ENCODE measurements at places on chromosomes 1 and 21. TPM values are rescaled to one million over a fixed set of nuclear protein-coding genes. Genes with fewer than 3 reads are reported as not detected.
A peak's percentile ranks its signal among the peaks of the same experiment; 100 is the strongest.

- H3K27me3 ChIP-seq: no peaks in the 10 kb centered on the region
- H3K4me3 ChIP-seq: no peak overlapping the region
- DNase-seq: no peak
These were observed 41.8 kb downstream of the ATP2B4 start for GRCh38 chr1:203668401-203668800.

GRCh38 chr1:115560027-115560426 lies 81.7 kb upstream of the VANGL1 start:
- no peak for DNase-seq
- no peaks in the 10 kb centered on the region for H3K27me3 ChIP-seq
- H3K4me1 ChIP-seq: no peaks in the 10 kb centered on the region
- H3K36me3 ChIP-seq: no peaks in the 10 kb centered on the region
- H3K4me3 ChIP-seq: no peak overlapping the region
- H3K27ac ChIP-seq: no peak overlapping the region

- DNase-seq: no peak
- no peak overlapping the region for H3K4me3 ChIP-seq
- no peak overlapping the region for H3K27ac ChIP-seq
- no peaks in the 10 kb centered on the region for H3K27me3 ChIP-seq
These were observed 165.3 kb downstream of the COL24A1 start for GRCh38 chr1:85991261-85991660.

- no peak overlapping the region for H3K27ac ChIP-seq
- H3K27me3 ChIP-seq: no peaks in the 10 kb centered on the region
- no peaks in the 10 kb centered on the region for H3K4me1 ChIP-seq
- H3K4me3 ChIP-seq: no peak overlapping the region
- no peaks in the 10 kb centered on the region for H3K36me3 ChIP-seq
- DNase-seq: no peak
These were observed 74.3 kb upstream of the MORC3 start for GRCh38 chr21:36245649-36246048.

GRCh38 chr1:66334318-66334717 lies 199.6 kb upstream of the SGIP1 start:
- H3K4me3 ChIP-seq: peak overlapping the region; percentile 43
- no peaks in the 10 kb centered on the region for H3K27me3 ChIP-seq
- no peak for DNase-seq

- peak; percentile 37 for DNase-seq
- H3K27ac ChIP-seq: no peak overlapping the region
- peaks cover 16% of the 10 kb centered on the region for H3K36me3 ChIP-seq
- H3K4me3 ChIP-seq: no peak overlapping the region
These were observed 44.8 kb downstream of the SLC45A1 start for GRCh38 chr1:8362701-8363101.

GRCh38 chr1:171350594-171350993 lies 36.6 kb downstream of the FMO4 start:
- H3K27me3 ChIP-seq: no peaks in the 10 kb centered on the region
- no peak overlapping the region for H3K27ac ChIP-seq
- H3K4me1 ChIP-seq: no peaks in the 10 kb centered on the region

GRCh38 chr1:30518186-30518585 lies 205.2 kb downstream of the MATN1 start:
- H3K27me3 ChIP-seq: no peaks in the 10 kb centered on the region
- no peaks in the 10 kb centered on the region for H3K4me1 ChIP-seq
- DNase-seq: no peak
- H3K27ac ChIP-seq: no peak overlapping the region
- no peak overlapping the region for H3K4me3 ChIP-seq

GRCh38 chr1:64539289-64539688 lies 69.4 kb downstream of the CACHD1 start:
- DNase-seq: no peak
- H3K27ac ChIP-seq: no peak overlapping the region
- no peaks in the 10 kb centered on the region for H3K36me3 ChIP-seq
- H3K4me1 ChIP-seq: peaks cover 5% of the 10 kb centered on the region

DNA sequence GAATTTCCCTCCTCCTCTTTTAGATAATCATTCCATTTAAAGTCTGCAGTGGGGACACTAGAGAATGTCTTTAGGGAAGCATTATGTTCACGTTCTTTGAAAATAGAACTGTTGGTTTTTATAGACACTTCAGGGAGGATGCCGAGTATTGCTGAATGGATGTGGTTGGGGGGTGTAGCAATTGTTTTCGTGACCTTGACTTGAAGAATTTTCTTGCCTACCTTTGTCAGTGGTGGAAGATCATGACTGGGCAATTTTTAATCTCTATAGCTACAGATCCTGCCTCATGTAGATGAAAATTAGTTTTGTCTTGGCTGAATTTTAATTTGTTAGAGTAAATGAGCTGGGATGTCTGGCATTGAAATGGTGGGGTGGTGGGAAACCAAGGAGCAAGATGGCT lies 3.8 kb downstream of the SMG7 start:
- no peak for DNase-seq
- no peaks in the 10 kb centered on the region for H3K4me1 ChIP-seq
- no peak overlapping the region for H3K27ac ChIP-seq
- H3K4me3 ChIP-seq: no peak overlapping the region
- H3K27me3 ChIP-seq: no peaks in the 10 kb centered on the region
- no peaks in the 10 kb centered on the region for H3K36me3 ChIP-seq

DNA sequence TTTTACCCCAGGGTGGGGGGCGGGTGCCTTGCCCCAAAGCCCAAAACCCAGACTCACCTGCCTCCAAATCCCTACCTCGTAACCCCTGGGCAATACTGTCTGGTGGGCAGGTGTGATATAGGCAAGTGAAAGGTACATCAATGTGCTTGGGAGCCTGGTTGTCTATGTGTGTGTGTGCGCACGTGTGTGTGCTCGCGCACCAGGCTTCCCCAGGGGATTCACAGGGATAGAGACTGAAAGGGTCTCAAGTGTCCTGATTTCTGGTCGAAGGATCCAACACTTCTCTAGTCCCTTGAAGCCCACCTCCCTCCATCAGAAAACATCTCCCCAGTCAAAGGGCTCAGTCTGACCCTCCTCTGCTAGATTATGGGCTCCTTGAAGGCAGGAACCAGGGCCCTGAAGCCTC lies 28.9 kb upstream of the EPB41 start:
- H3K36me3 ChIP-seq: no peaks in the 10 kb centered on the region
- H3K27me3 ChIP-seq: no peaks in the 10 kb centered on the region
- H3K4me3 ChIP-seq: no peak overlapping the region
- DNase-seq: no peak

DNA sequence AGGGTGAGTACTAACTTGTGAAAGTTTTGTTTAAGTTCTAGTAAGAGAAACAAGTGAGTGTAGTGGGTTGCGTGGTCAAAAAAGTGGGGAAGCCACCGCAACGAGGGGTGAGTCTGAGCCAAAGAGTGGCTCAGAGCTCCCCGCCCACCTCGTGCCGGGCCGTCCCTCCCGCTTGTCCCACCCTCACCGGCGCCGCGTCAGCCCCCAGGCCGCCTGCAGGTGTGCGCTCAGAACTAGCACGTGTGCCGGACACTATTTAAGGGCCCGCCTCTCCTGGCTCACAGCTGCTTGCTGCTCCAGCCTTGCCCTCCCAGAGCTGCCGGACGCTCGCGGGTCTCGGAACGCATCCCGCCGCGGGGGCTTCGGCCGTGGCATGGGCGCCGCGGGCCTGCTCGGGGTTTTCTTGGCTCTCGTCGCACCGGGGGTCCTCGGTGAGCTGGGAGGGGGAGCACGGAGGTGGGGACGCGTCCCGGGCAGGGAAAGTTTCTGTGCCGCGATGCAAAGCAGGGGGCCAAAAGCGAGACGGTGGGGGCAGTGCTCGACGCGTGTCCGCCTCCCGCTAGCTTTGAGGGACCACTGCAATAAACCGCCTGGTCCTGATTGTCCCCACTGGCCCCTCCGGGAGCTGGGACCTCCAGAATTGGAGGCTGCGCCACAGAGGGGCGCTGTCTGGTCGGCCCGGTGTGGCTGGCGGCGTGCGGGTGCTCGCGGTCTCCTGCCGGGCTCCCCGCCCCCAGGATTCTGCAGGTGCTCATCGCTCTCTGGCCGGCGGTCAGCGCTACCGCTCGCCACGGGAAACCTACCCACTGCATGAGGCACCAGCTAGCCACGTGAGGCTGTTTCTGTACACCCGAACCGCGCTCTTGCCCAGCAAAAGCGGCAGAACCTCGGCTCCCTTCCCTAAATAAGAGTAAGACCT lies at the start of gene CR2:
TSS of gene CR2 (plus strand) at position 283 of the 919 bp plus-strand sequence. CDS start at position 374, 91 bp downstream.
- H3K27me3 ChIP-seq: no peaks in the 10 kb centered on the region
- no peaks in the 10 kb centered on the region for H3K4me1 ChIP-seq
- H3K36me3 ChIP-seq: no peaks in the 10 kb centered on the region
- peak; percentile 45 for DNase-seq

DNA sequence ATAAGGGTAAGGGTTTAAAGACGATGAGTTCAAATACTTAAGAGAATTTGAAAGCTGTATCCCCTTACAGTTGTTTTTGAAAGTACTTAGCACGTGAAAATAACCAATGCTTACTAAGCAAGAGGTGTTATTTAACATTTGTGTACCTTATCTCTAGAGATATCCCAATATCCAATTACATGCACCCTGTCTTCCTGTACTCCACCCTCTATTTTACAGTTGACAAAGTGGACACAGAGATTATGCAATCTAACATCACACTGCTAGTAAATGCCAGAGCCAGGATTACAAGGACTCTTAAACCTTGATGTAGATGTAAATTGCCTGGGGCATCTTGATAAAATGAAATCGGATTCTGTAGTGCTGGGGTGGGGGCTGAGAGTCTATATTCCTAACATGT lies 72.0 kb downstream of the GDAP2 start:
- DNase-seq: no peak
- no peaks in the 10 kb centered on the region for H3K36me3 ChIP-seq
- H3K27me3 ChIP-seq: no peaks in the 10 kb centered on the region
- no peak overlapping the region for H3K27ac ChIP-seq
- peaks cover 4% of the 10 kb centered on the region for H3K4me1 ChIP-seq

DNA sequence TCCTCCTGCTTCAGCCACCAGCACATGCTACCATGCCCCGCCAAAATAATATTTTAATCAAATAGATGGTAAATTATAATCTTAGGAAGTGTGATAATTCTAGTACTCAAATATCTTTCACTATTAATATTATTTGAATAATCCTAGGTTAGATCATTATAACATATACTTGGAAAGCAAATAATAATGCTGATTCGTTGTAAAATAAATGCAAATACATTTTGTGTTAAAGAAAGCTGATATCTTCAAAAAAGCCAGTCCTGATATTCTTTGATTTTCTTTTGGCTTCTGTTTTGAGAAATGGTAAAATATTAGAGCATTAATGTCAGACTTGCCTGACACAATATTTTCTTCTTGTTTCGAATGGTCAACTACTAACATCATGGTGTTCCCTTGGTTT lies 116.3 kb upstream of the ADAMTS5 start:
- no peaks in the 10 kb centered on the region for H3K36me3 ChIP-seq
- no peak overlapping the region for H3K4me3 ChIP-seq
- no peaks in the 10 kb centered on the region for H3K27me3 ChIP-seq
- H3K27ac ChIP-seq: no peak overlapping the region
- no peak for DNase-seq

GRCh38 chr1:109912214-109912861 lies 1.7 kb downstream of the CSF1 start:
- no peaks in the 10 kb centered on the region for H3K27me3 ChIP-seq
- H3K36me3 ChIP-seq: no peaks in the 10 kb centered on the region
- H3K27ac ChIP-seq: no peak overlapping the region
- H3K4me1 ChIP-seq: no peaks in the 10 kb centered on the region

DNA sequence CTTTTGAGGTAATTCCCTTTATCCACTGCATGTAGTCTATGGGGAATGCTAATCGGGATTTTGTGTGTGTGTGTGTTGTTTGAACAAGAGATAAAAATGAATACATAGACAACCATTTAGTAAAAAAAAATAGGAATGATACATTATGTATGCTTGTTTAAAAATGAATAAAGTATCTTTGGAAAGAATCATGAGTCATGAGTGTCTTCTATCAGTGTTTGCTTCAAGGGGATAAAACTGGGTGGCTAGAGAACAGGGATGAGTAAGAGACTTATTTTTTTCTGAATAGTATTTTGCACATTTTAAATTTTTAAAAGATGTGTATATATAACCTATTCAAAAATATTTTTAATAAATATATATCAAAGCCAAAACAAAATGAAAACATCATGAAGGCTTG lies 839.4 kb upstream of the ADGRL4 start:
- H3K36me3 ChIP-seq: no peaks in the 10 kb centered on the region
- no peak overlapping the region for H3K4me3 ChIP-seq
- DNase-seq: no peak
- no peak overlapping the region for H3K27ac ChIP-seq
- H3K27me3 ChIP-seq: no peaks in the 10 kb centered on the region

- DNase-seq: peak; percentile 80
- no peak overlapping the region for H3K27ac ChIP-seq
- H3K36me3 ChIP-seq: no peaks in the 10 kb centered on the region
- no peaks in the 10 kb centered on the region for H3K4me1 ChIP-seq
- H3K27me3 ChIP-seq: no peaks in the 10 kb centered on the region
- H3K4me3 ChIP-seq: peak overlapping the region; percentile 4
These were observed 62.1 kb downstream of the FAAP20 start for GRCh38 chr1:2132222-2133038.

GRCh38 chr21:26776310-26777021 lies 68.7 kb downstream of the ADAMTS1 start:
- no peak for DNase-seq
- H3K27me3 ChIP-seq: no peaks in the 10 kb centered on the region
- no peak overlapping the region for H3K4me3 ChIP-seq
- no peak overlapping the region for H3K27ac ChIP-seq

DNA sequence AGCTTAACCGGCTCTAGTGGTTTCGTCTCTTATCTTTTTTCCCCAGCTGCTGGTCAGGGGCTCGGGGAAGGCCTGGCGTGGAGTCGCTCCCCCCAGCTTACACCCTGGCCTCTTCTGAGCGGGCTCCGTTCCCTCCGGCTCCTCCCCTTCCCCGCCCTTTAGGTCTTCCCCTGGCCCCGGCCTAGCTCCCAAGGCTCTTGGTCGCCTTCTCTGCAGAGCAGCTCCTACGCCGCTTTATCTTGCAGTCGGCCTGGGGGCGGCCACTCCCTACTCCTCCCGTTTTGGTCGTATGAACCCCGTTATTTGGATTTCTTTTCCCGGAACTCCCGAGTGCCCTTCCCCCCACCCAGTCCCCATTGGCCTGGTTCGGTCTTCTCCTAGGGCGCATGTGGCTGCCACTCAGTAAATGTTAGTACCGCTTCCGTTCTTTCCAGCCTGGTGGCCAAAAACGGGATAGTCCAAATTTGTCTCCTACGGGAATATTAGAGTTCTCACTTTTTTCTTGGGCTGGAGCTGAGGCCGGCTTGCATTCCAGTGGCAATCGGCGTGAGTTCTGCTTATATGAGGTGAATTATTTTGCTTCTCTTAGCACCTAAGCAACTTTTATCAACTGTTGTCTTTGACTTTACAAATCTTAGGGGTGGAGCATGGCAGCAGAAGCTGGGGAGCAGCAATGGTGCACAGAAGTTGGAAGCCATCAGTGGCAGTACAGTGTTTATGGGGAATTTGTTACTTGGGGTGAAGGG lies 467 bp downstream of the THRAP3 start:
- no peaks in the 10 kb centered on the region for H3K36me3 ChIP-seq
- H3K27me3 ChIP-seq: no peaks in the 10 kb centered on the region
- H3K4me3 ChIP-seq: peak overlapping the region; percentile 69
- H3K4me1 ChIP-seq: peaks cover 2% of the 10 kb centered on the region
- DNase-seq: peak; percentile 88

GRCh38 chr1:89794406-89794805 lies 26.4 kb upstream of the LRRC8D start:
- no peaks in the 10 kb centered on the region for H3K4me1 ChIP-seq
- H3K27ac ChIP-seq: no peak overlapping the region
- no peaks in the 10 kb centered on the region for H3K36me3 ChIP-seq
- H3K4me3 ChIP-seq: no peak overlapping the region
- DNase-seq: no peak

TNFRSF9 gene
- polyA plus RNA-seq: not detected

FAM163A gene
- polyA plus RNA-seq: not detected

CELA2A gene
- polyA plus RNA-seq: 0.63 TPM

CD1E gene
- not detected for polyA plus RNA-seq

OR2T11 gene
- not detected for polyA plus RNA-seq

SIM2 gene
- polyA plus RNA-seq: not detected

LAPTM5 gene
- 18.0 TPM for polyA plus RNA-seq

Data from aorta (tissue), 5 donors.